Stimulated activated naive CD4-positive, alpha-beta T cell (primary cell): ENCODE measurements at places on chromosomes 1 and 21.
A peak's percentile ranks its signal among the peaks of the same experiment; 100 is the strongest.

DNA sequence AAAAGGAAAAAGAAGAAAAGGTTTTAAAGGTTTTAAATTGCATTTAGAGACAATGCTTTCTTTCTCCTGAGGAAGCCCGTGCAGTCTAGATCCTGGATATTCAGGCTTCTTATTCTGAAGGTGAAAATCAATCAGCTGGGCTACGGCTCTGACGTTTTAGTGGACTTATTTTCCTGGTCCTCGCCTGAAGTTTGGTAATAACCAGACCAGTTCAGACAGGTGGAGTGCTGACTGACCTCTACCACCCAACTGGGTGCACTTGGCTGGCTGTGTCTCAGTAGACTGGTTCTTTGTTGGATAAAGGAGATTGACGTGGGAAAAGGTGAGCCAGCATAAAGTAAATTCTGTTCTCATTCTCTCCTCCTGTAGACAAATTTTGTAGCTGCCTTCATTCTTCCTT, 7.2 kb upstream of the ATP1A1 start:
- no peak for DNase-seq

DNA sequence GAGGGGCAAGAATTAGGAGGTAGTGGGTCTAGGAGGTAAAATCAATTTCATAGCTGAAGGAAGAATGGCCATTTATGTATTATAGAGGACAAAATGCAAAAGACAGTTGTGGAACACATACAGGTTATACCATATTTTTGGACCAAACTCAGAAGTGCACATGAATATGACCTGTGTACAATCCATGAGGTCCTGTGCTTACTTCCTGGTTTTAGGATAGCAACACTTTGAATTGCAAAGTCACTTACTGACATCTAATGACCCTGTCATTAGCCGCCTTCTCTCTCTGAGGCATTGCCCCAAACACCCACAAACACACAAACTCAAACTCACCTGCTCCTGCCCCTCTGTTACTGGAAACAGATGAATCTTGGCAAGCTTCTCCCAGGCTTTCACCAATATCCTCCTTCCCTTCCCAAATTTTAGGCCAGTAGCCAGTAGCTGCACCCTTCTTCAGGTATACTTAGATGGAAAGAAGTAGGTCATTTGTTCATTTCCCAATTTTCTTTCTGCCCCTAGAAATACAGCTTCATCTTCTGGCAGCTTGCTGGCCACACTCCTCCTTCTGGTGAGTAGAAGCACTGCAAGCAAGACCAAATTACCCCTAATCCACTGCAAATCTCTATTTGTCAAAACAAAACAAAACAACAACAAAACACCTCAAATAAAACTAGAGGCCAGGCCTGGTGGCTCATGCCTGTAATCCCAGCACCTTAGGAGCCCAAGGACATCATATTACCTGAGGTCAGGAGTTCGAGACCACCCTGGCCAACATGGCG, 13.7 kb upstream of the RPL5 start:
- DNase-seq: peak; percentile 7

- DNase-seq: no peak
Measured at GRCh38 chr1:152866321-152866720, 6.5 kb downstream of the LCE7A start.

GRCh38 chr1:201724766-201725118, 104.2 kb upstream of the IPO9 start:
- DNase-seq: no peak

GRCh38 chr1:157001304-157001703, 44.2 kb downstream of the ARHGEF11 start:
- DNase-seq: no peak

DNA sequence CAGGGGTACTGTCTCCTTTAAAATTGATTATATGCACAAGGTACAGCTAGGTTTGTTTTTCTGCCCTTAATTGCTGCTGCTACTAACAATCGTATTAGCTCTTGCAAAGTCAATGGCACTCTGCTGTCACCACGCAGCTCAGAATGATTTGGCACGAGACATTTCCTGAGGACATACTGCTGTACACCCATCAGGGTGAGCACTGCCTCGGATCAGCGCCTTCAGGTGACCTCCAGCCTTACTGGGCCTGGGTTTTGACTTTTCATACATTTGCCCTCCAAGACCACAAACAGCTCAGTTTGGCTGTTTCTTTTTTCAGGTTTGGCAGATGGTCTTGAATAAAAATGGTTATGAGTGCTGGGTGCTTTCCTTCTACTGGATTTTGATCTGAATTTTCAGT, 110.9 kb downstream of the NTPCR start:
- DNase-seq: no peak

DNA sequence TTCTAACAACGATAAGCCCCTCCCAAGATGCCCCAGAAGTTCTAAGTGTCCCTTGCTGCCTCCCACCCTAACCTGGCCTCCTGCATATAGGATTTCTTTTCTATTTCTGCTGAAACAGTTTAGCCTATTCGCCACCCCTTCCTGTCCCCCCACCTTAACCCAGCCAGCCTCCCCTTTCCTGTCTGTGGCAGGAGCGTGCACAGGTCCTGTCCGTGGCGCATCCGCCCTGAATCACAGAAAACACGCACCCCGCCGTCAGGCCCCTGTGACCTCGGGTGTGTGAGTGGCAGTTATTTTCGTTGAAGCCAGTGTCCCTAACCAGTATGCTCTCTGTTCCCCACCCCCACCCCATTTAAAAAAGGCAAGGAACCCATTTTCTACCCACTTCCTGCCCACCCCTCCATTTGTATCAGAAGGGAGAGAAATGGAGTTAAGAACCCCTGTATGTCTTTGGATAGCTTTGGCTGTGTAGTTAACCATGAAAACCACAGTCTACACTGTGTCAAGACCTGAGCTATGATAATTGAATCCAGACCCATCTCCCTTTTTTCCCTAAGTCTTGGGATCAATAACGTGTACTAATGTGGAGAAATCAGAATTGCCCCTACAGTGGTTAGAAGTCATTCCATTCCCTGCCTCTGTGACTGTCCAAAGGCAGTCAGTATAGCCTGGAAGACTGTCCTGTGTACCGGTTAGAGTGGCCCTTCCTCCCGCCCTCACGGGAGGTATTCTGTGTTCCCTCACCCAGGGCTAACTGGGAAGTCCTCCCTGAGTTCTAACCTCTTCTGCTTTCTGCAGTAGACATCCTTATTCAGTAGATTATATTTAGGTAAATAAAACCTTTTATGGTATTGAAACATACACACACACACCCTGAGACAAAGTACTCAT, 1.8 kb downstream of the PLEKHO1 start:
- peak; percentile 44 for DNase-seq
